ENCODE measurements at places on chromosomes 13 and 19.

DNA sequence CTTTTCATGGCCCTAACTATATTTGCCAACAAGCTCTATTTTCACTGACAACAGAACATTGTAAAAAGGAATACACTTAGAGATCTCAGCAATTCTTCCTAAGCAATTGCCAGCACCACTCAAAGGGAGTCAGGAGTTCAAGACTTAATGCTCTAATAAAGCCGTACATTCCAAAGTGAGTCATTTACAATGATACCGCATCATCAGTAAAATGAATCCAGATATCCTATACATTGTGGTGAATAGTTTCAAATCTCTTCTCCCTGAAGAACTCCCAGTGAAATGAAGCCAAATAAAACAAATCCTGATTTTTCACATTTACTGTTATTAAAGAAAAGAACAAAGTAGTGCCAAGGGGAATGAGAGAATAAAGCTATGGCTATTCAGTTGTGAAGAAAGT is 2898.7 kb upstream of the PCDH20 start:
- no peak for DNase-seq

- DNase-seq, result peak; percentile 49
Measured at GRCh38 chr19:18437491-18438330, at the start of gene ISYNA1. TSS of gene ISYNA1 (minus strand) at chr19:18438133. CDS start at chr19:18437979, 154 bp downstream.

DNA sequence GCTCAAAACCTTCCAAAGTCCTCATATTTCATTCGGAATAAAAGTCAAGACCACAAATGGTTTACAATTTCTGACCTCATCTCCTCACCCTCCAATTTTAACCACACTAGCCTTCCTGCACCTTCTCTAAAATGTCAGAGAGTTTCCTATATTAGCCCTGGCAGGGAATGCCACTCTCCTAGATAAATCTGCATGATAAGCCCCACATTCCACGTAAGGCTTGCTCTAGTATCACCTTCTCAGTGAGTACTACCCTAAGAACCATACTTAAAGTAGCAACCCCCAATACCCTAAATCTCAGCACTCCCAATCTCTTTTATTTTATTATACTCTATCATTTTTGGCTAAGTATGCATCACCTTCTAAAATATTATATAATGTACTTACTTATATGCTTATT is 100.5 kb upstream of the SLITRK5 start:
- DNase-seq, result no peak

- no peak for DNase-seq
Measured at GRCh38 chr19:17021793-17022590, 4.6 kb downstream of the CPAMD8 start.

DNA sequence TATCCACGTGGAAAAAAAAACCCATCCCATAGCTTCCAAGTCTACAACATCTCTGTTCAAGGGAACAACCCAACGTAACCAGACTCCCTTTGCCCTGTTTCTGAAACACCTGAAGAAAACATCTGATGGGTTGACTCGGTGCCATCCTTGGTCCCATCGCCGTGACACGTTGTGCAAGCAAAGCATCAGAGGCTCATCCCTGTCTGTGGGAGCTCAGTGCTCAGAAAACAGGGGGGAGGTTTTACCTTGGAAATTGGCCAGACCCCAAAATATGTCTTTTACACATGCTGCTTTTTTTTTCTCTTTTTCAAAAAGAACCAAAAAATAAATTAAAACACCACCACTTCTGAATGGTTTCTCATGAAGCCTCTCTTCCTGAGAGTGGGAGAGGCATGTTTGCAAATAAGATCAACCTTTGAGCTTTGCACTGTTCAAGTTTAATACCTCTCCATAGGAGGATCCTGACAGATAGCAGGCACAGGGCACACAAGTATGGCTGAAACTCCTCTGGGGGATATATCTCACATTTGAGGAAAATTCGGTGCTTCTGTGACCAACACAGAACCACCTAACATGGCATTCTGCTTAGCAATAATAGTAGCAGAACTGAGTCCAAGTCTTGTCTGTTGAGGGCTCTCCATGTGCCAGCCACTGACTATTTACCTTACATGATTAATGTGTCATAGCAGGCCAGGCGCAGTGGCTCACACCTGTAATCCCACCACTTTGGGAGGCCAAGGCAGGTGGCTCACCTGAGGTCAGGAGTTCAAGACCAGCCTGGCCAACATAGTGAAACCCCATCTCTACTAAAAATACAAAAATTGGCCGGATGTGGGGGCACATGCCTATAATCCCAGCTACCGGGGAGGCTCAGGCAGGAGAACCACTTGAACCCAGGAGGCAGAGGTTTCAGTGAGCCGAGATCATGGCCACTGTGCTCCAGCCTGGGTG is 7.0 kb upstream of the PVR start:
- no peak for DNase-seq

GRCh38 chr13:75607447-75607846 is 28.7 kb upstream of the LMO7 start:
- no peak for DNase-seq

- DNase-seq, result peak; percentile 65
Measured at GRCh38 chr19:2648528-2648937, 54.0 kb downstream of the GNG7 start.

DNA sequence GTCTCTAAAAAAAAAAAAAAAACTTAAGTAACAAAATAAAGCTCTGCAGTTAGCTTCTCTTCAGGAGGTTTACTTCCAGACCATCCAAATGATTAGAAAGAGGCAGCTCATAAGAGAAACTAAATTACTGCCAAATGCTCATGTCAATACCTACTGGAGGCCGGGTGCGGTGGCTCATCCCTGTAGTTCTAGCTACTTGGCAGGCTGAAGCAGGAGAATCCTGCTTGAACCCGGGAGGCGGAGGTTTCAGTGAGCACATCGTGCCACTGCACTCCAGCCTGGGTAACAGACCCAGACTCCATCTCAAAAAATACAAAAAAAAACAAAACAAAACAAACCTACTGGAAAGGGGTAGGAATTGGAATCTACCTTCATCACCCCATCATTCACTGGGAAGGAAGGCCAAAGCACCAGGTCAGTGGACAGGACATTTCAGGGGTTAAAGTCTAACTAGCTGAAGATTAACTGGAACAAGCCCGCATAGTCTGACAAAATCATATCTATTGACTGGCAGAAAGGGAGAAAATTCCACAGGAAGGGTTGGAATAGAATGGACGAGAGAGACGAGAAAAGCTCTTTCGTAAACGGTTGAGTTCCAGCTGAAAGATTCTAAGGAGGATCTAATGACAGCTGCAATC is 1.3 kb downstream of the ZFP14 start:
- DNase-seq, result no peak

- DNase-seq, result no peak
Measured at GRCh38 chr13:73025217-73026012, 33.4 kb upstream of the KLF5 start.

DNA sequence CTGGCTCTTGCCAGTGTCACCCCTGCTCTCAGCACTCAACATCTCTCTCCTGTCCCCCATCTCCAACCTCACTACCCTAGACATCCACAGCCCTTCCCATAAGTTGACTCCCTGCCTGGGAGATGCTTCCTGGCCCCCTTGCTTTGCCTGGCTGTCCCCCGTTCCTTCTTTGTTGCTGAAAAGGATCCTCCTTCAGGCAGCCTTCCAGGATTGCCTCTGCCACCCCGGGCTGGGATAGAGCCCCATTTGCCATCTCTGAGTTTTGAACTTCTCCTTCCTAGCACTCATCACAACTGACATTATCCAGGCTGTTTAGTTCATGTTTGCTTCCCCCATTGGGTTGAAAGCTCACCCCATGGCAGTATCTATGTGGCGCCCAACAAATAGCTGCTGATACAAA is 20.0 kb downstream of the CPAMD8 start:
- DNase-seq, result no peak

- no peak for DNase-seq
Measured at GRCh38 chr19:7010722-7011593, 10.3 kb downstream of the MBD3L2B start.

GRCh38 chr13:109271555-109272541 is 514.5 kb downstream of the IRS2 start:
- no peak for DNase-seq

GRCh38 chr13:79423801-79424642 is 18.0 kb upstream of the RBM26 start:
- no peak for DNase-seq
